Esophagus muscularis mucosa (tissue), 4 donors: ENCODE measurements at places on chromosomes 12 and 14. TPM values are rescaled to one million over a fixed set of nuclear protein-coding genes. Genes with fewer than 3 reads are reported as not detected.

Gene CIROP
- total RNA-seq = not detected

Gene DNAI7
- total RNA-seq = not detected

Gene KRT7
- 6.5 TPM for total RNA-seq

Gene GPR135
- 4.3 TPM for total RNA-seq

Gene PRKD1
- total RNA-seq = 12.8 TPM

DNA sequence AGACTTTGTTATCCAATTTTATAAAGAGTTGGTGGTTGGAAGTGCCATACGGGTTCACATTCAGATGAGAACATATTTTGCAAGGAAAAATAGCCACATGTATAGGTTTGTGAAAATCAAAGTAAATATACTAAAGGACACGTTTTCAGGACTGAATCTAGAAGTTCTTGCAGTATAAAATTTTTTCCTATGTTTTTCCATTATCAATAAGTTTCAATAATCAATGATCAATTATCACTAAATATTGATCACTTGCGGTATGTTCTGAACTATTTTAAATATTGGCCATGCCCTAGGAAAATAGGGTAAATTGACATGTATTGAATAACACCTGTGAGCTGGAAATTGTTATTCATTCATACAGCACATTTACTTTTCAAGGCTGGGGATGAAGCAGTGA lies 25.9 kb downstream of the ALG10B start:
- H3K36me3 ChIP-seq = no peaks in the 10 kb centered on the region
- H3K4me3 ChIP-seq = no peak overlapping the region
- no peaks in the 10 kb centered on the region for H3K4me1 ChIP-seq
- DNase-seq = no peak
- H3K27me3 ChIP-seq = no peaks in the 10 kb centered on the region

DNA sequence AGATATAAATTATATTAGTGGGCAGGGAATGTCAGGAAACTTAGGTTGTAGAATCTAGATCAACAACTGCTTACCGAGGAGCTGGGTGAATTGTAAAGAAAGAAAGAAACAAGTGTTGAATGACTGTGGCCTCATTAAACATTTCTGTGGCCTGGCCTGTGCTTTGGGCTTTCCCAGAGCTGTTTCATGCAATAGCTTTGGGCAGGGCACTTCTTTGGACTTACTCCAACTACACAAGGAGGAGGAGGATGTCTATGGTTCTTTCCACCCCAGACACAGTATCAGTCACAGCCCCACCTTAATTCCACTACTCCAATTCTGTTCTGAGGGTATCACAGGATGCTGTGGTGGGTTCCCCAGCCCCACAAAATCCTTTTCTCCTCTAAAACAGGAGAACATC lies 38.0 kb downstream of the DPF3 start:
- peaks cover 6% of the 10 kb centered on the region for H3K4me1 ChIP-seq
- no peaks in the 10 kb centered on the region for H3K36me3 ChIP-seq
- H3K4me3 ChIP-seq = no peak overlapping the region
- no peak for DNase-seq

GRCh38 chr12:88947486-88948043 lies 367.3 kb upstream of the KITLG start:
- H3K27me3 ChIP-seq = no peaks in the 10 kb centered on the region
- no peak for DNase-seq
- H3K27ac ChIP-seq = no peak overlapping the region
- H3K36me3 ChIP-seq = no peaks in the 10 kb centered on the region

- no peak overlapping the region for H3K4me3 ChIP-seq
- no peak overlapping the region for H3K27ac ChIP-seq
- H3K4me1 ChIP-seq = peaks cover 3% of the 10 kb centered on the region
- no peaks in the 10 kb centered on the region for H3K27me3 ChIP-seq
Observed at GRCh38 chr12:96994900-96995299, 87.8 kb downstream of the NEDD1 start.

GRCh38 chr14:75274899-75275569 lies 3.6 kb upstream of the FOS start:
- peak overlapping the region; percentile 99 for H3K27ac ChIP-seq
- H3K27me3 ChIP-seq = no peaks in the 10 kb centered on the region
- H3K4me3 ChIP-seq = no peak overlapping the region
- peaks cover 5% of the 10 kb centered on the region for H3K36me3 ChIP-seq
